ENCODE measurements at places on chromosomes 3 and 15. TPM values are rescaled to one million over a fixed set of nuclear protein-coding genes. Genes with fewer than 3 reads are reported as not detected.

The RHCG gene
- total RNA-seq = 0.67 TPM

The SEMA7A gene
- total RNA-seq = 26.8 TPM

The GXYLT2 gene
- 6.1 TPM for total RNA-seq

The SI gene
- not detected for total RNA-seq

The ADGRG7 gene
- not detected for total RNA-seq

The C3orf33 gene
- 2.9 TPM for total RNA-seq

The GRM2 gene
- total RNA-seq = 2.4 TPM

The ARPIN gene
- total RNA-seq = 2.1 TPM

The STRIT1 gene
- not detected for total RNA-seq

The NKTR gene
- total RNA-seq = 44.8 TPM

The GOLGA8T gene
- 1.1 TPM for total RNA-seq

The HRG gene
- total RNA-seq = 0.14 TPM

The SUCNR1 gene
- total RNA-seq = not detected

The DAZL gene
- total RNA-seq = 2.4 TPM

The CKMT1B gene
- total RNA-seq = 24.2 TPM

The AGBL1 gene
- not detected for total RNA-seq

Data from H7 (cell line).